ENCODE measurements at places on chromosomes 5 and 9.

DNA sequence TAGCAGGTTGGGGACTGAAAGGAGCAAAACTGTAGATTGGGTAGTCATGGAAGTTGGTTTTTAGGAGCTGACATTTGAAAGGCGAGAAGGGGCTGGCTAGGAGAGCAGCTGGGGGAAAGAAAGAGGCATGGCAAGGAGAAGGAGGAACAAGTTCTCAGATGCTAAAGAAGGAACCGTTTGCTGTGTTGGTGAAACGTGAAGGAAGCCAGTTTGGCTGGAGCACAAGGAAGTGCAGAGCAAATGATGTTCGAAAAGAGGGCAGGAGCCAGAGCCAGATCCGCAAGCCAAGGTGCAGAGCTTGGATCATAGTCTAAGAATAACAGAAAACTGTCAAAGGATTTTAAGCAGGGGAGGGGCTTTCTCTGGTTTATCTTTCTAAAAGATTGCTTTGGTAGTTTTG is 276.6 kb downstream of the ASTN2 start:
- no peak for DNase-seq

DNA sequence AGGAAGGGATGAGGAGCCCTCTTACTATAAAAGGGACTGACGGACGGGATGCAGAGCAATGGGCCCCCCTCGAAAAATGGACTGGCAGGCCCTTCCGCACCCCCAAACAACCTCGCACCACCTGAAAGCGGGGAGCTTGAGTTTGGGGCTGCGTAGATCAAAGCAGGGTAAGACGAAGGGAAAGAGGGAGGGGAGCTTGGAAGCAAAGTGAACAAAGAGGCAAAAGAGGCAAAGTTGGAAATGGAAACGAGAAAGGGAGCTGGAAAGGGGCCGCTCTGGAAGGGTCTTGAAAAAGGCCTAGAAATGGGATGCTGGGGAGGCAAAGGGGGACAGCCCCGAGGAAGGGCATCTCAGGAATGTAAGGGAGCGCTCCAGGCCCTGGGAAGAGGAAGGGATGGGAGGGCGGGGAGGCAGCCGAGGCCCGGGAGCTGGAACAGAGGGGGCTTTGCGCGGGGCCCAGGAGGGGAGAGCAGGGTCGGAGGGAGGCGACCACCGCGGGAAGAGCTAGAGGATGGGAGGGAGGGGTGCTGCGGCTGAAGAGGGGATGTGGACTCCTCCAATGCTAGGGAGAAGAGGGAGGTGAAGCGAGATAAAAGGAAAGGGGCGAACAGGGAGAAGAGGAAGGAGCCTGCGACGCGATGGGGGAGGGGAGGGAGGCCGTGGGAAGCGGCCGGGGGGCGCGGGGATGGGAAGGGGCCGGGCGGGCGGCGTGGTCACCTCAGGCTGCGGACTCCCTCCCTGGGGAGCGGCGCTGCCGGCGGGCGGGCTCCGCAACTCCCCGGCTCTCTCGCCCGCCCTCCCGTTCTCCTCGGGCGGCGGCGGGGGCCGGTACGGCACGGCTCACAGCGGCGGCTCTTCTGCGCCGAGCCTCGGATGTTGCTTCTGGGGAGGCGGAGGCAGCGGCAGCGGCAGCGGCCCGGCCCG is 577 bp downstream of the RNF145 start:
- peak; percentile 42 for DNase-seq

GRCh38 chr5:150429410-150429873 is 16.7 kb upstream of the CD74 start:
- DNase-seq = no peak

GRCh38 chr5:107578051-107578635 is 92.6 kb downstream of the EFNA5 start:
- DNase-seq = no peak
